ENCODE measurements at places on chromosomes 7 and 10.

DNA sequence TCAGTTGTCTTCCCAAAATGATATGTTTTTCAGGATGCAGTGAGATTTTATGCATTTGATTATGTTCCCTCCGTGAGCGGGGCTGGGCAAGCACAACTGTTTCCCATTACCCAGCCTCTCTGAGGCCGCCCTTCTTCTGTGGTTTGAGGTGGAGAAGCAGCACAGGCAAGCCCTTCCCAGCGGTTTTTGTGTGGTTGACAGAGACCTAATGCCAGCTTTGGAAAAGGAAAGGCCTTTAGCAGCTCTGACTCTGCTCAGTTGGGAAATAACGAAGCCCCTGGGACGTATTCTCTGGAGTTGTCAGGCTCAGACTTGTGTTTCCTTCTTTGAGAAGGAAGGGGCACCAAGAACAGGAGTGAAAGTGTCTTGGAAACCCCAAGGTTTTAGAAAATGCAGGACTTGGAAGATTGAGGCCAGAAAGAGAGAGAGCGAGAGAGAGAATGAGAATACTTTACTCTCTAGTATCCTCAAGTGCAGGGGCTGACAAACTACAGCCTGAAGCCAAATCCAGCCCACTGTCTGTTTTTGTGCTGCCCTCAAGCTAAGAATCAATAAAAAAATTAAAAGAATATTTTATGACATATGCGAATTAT lies 20.6 kb upstream of the PDCD4 start:
- no peak for DNase-seq

DNA sequence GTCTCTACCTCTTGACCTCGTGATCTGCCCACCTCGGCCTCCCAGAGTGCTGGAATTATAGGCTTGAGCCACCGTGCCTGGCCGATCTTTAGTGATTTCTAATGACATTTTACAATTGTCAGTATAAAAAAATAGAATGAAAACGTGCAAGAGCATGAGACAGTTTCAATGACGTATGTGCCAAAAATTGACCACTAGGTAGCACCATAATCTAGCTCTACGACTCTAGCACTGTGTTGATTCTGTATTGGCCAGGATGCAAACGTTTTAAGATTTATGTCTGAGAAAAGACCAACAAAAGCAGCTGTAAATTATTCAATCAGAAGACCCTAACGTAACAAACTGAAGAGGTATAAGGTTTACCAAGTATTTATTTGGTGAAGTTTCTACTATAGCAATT lies 25.4 kb upstream of the EXOC6 start:
- no peak for DNase-seq

DNA sequence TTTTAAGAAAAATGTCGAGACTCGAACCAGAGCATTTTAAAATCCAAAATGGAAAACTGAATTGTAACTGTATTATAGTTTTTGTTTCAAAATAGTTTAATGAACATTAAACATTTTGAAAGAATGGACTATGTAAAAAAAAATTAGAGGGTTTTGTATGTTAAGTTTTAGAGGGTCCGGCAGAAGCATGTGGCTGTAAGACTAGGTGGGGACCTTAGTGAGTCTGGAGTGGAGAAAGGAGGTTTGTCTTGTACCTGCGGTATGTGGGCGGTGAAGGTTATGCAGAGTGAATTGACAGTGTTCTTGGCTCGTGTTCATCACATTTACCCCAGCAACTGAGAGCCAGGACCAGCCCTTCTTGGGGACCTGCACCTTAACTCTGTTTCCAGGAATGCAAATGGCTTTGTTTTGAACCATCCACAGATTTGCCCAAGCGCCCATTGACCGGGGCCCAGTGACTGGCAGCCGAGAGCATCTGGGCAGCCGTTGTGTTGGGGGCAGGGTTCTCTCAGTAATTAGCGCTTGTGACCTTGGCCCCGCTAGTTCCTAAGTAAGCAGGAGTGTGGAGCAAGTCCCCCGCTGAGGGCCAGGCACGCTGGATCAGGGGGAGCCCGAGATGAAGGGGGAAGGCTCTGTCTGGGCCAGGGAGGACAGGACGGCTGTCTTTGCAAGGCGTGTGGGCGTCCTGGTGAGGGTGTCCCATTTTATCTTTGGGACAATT lies 1.4 kb upstream of the KLF6 start:
- no peak for DNase-seq

DNA sequence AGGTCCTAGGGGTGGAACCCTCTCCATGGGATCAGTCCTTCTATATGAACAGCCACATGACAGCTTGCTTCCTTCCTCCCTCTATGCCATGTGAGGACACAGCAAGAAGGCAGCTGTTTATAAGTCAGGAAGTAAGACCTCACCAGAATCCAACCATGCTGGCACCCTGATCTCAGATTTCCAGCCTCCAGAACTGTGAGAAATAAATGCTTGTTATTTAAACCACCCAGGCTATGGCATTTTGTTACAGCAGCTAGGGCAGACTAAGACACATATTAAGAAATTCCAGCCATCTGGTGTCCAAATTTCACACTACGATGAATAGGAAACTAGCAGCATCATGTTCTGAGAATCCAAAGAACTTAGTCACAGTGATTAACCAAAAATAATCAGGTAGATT lies 140.1 kb downstream of the ZFAND4 start:
- DNase-seq: no peak

DNA sequence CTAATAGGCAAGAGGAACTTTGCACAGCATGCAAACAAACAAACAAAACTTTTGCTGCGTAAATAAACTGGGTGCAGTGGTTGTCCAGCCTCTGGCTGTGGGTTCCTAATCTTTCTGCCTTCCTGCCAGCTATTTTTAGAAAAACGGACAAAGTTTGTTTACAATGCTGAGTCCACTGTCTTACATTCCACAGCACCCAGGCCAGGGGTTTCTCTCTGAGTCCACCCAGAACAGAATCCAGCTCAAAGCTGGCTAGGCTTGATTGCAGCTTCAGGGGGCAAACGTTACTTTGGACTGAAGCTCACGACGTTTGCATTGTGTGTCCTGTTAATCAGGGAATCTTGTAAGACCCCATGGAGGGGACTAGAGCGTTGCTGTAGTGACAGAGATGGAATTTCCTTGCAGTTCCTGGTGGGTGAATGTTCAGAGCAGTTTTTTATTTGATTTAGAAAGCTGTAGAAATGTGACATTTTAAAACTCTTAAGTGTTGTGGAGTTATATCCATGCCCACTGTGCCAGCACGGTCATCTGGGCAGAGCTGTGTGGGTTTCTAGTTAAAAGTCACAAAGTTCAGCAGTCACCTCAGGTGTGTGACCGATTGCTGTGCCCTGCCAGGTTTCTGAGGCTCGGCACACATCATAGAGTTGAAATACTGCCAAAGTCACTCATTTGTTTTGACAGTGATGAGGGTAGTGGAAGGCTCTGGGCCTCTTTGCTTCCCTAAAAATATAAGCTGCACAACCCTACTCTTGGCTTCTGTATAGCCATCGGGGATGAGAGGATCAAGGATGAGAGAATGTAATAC lies 247.0 kb downstream of the STK31 start:
- peak; percentile 57 for DNase-seq

- DNase-seq: no peak
Observed at GRCh38 chr7:88307412-88307811, 718 bp upstream of the STEAP4 start.

GRCh38 chr7:54839575-54840213 lies 80.7 kb upstream of the SEC61G start:
- DNase-seq: peak; percentile 78

DNA sequence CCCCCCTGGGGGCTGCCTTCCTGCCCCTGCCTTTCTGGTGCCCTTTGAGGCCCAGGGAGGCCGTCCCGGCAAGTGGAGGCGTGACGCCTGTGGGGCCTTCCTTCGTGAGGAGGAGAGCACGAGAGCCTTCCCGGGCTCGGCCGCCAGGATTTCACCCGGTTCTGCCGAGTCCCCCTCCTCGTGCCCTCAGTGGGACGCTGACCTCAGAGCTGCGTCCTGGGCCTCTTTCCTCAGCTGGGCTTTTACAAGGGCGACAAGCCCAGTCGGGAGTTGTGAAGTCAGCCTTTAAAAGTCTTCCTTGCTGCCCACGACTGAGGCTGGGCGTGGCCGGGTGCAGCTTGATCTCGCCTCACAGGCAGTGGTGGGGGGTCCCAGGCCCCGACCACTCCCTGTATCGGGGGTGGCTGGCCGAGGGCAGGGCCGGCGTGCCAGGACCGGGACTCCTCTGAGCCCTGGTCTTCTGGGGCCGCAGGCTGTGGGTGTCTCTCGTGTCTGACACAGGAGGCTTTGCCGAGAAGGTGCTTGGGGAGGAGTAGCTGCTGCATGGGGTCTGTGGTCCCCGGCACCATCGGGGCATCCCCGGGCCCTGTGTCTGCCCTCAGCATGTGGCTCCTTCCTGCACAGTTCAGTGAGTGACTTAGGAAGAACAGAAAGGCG lies 41.8 kb downstream of the FAM20C start:
- no peak for DNase-seq

GRCh38 chr7:67989142-67989541 lies 992.5 kb downstream of the TYW1 start:
- no peak for DNase-seq

DNA sequence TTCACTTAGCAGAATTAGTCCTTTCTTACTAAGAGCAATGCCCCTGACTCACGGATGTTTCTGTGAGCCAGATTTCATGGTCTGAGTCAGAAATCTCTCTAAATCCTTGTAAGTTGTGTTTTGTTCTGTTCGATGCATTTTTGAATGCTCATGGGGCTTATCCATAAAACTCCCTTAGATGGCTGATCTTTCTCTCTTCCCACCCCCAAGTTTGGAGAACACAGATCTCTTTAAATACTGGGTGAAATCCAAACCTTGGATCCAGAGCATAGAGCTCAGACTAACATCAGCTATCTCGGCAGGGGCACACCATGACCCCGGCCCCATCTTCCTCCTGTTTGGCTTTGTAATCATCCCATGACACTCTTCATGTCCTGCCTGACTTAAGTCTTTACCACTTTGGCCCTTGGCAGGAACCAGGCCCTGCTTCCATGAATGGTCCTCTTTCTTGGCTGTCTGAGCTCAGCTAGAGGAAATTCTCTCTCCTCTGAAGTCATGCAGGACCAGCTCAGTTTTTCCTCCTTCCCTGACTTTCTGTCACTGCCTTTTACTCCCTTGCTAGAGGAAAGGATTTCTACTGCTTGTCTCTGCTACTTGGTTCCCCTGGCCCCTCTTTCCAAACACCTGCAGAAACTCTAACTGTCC lies 120.4 kb upstream of the RAB11FIP2 start:
- DNase-seq: no peak

DNA sequence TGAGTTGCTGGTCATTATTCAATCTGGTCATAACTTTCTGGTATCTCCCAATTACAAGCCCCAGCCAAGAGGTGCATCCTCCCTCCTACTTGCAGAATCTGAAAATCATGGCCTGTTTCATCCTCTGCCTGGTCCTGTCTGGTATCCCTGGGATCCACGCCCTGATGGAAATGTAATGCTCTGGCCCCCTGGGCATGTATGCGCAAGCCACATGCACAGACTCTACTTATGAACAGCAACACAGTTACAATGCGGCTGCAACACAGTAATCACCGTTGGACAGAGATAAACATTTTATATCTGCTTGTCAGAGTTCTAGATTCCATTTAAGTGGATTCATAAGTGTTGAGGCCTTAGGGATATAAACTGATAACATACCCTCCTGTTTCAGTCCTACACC lies 117.8 kb upstream of the ABI1 start:
- no peak for DNase-seq

- DNase-seq: no peak
Observed at GRCh38 chr10:126496771-126497545, 108.7 kb upstream of the ADAM12 start.

- no peak for DNase-seq
Observed at GRCh38 chr10:14611968-14612693, 162.6 kb downstream of the FAM107B start.

DNA sequence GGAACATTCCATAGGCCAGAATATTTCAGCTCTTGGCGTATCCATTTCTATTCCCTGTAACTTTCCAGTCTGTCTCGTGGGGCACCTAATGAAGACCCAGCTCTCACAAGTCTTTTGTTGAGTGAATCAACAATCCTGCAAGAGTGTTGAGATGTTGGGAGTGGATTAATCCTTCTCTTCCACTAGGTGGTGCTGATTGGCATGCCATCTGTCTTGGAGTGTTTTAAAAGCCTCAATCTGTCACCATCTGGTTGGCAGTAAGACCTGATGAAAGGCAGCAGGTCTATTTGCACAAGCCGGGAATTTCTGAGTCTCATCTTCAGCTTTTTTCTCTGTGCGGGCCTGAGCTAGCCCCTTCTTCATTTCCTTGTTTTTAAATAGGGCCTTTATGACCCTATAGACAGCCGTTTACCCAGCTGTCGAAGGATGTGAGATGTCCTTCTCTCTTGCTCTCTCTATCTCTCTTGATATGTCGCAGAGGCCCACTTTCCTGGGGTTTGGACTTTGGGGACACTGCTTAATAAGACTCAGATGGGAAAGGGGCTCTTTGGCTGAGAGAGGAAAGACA lies 180.5 kb downstream of the ZNF365 start:
- DNase-seq: no peak

GRCh38 chr7:115183431-115184057 lies 261.6 kb downstream of the MDFIC start:
- DNase-seq: no peak

DNA sequence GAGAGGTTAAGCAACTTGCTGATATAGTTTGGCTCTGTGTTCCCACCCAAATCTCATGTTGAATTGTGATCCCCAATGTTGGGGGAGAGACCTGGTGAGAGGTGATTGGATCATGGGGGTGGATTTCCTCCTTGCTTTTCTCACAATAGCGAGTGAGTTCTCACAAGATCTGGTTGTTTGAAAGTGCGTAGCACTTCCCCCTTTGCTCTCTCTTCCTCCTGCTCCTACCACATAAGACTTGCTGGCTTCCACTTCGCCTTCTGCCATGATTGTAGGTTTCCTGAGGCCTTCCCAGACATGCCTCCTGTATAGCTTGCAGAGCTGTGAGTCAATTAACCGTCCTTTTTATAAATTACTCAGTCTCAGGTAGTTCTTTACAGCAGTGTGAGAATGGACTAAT lies 13.5 kb upstream of the ZNRF2 start:
- DNase-seq: no peak

GRCh38 chr10:110436554-110437350 lies 61.0 kb upstream of the DUSP5 start:
- no peak for DNase-seq

- no peak for DNase-seq
Observed at GRCh38 chr7:493661-494251, 25.9 kb downstream of the PDGFA start.

- no peak for DNase-seq
Observed at GRCh38 chr7:44368455-44368854, 43.1 kb upstream of the CAMK2B start.

Data from ecto neural progenitor cell (in vitro differentiated cells).